ENCODE measurements at places on chromosomes 7 and 10. TPM values are rescaled to one million over a fixed set of nuclear protein-coding genes. Genes with fewer than 3 reads are reported as not detected.
A peak's percentile ranks its signal among the peaks of the same experiment; 100 is the strongest.

GRCh38 chr10:63573068-63573697 is 52.0 kb downstream of the REEP3 start:
- H3K4me1 ChIP-seq = peaks cover 13% of the 10 kb centered on the region
- no peaks in the 10 kb centered on the region for H3K27me3 ChIP-seq

- no peak overlapping the region for H3K4me3 ChIP-seq
- no peak for DNase-seq
- no peaks in the 10 kb centered on the region for H3K4me1 ChIP-seq
Measured at GRCh38 chr10:97149079-97149531, 36.7 kb downstream of the SLIT1 start.

DNA sequence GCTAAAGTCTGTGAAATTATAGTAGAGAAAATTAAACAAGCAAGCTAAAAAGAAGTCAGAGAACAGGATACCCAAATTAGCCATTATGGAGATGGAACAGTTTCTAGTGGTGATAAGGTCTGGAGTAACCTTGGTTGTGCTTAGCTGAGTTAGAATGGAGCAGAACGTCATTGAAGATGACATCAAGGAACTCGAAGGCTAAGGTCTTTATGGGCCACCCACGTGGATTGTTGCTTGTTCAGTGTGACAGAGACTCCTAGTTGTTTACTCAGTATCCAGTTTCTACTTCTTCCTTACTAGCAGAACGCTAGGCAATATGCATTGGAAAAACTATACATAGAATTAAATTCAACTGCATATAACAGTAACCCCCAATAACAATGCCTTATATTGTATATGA is 39.7 kb downstream of the AHCYL2 start:
- H3K27me3 ChIP-seq = no peaks in the 10 kb centered on the region
- no peak overlapping the region for H3K4me3 ChIP-seq
- no peaks in the 10 kb centered on the region for H3K36me3 ChIP-seq
- no peak overlapping the region for H3K27ac ChIP-seq
- peaks cover 23% of the 10 kb centered on the region for H3K4me1 ChIP-seq
- no peak for DNase-seq

The AASS gene
- total RNA-seq = 2.1 TPM

GRCh38 chr10:86079088-86079487 is 287.5 kb downstream of the GRID1 start:
- DNase-seq = peak; percentile 12
- peaks cover 13% of the 10 kb centered on the region for H3K27me3 ChIP-seq
- no peaks in the 10 kb centered on the region for H3K4me1 ChIP-seq
- H3K27ac ChIP-seq = no peak overlapping the region
- no peak overlapping the region for H3K4me3 ChIP-seq

GRCh38 chr10:53403688-53404087 is 631.1 kb upstream of the MBL2 start:
- H3K4me1 ChIP-seq = no peaks in the 10 kb centered on the region
- H3K27me3 ChIP-seq = no peaks in the 10 kb centered on the region
- no peak for DNase-seq
- no peak overlapping the region for H3K27ac ChIP-seq

The FOXP2 gene
- total RNA-seq = not detected

GRCh38 chr7:134016223-134016941 is 110.8 kb upstream of the LRGUK start:
- H3K4me3 ChIP-seq = no peak overlapping the region
- H3K4me1 ChIP-seq = no peaks in the 10 kb centered on the region
- no peak for DNase-seq
- no peaks in the 10 kb centered on the region for H3K27me3 ChIP-seq
- no peak overlapping the region for H3K27ac ChIP-seq

DNA sequence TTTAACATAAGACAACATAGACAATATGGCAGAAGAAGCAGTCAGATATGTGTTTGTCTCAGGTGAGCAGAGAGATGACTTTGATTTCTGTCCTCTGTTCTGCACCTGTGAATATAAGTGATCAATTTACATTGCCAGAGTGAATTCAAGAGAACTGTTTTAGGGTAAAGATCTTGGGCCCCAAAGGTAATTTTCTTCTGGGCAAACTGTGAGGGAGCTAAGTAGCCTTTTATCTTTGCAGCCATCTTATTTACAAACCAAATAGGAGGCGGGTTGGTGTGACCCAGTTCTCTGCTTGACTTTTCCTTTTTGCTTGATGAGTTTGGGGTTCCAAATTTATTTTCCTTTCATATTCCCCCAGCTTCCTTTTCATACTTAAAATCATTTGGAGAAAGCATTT is 118.2 kb downstream of the ANKRD26 start:
- no peaks in the 10 kb centered on the region for H3K36me3 ChIP-seq
- H3K27ac ChIP-seq = no peak overlapping the region
- no peaks in the 10 kb centered on the region for H3K27me3 ChIP-seq
- no peak for DNase-seq
- no peaks in the 10 kb centered on the region for H3K4me1 ChIP-seq
- no peak overlapping the region for H3K4me3 ChIP-seq

GRCh38 chr10:30494558-30494957 is 60.6 kb downstream of the MAP3K8 start:
- H3K36me3 ChIP-seq = no peaks in the 10 kb centered on the region
- no peak overlapping the region for H3K4me3 ChIP-seq
- no peak overlapping the region for H3K27ac ChIP-seq
- peaks cover 39% of the 10 kb centered on the region for H3K4me1 ChIP-seq
- H3K27me3 ChIP-seq = peaks cover 2% of the 10 kb centered on the region

DNA sequence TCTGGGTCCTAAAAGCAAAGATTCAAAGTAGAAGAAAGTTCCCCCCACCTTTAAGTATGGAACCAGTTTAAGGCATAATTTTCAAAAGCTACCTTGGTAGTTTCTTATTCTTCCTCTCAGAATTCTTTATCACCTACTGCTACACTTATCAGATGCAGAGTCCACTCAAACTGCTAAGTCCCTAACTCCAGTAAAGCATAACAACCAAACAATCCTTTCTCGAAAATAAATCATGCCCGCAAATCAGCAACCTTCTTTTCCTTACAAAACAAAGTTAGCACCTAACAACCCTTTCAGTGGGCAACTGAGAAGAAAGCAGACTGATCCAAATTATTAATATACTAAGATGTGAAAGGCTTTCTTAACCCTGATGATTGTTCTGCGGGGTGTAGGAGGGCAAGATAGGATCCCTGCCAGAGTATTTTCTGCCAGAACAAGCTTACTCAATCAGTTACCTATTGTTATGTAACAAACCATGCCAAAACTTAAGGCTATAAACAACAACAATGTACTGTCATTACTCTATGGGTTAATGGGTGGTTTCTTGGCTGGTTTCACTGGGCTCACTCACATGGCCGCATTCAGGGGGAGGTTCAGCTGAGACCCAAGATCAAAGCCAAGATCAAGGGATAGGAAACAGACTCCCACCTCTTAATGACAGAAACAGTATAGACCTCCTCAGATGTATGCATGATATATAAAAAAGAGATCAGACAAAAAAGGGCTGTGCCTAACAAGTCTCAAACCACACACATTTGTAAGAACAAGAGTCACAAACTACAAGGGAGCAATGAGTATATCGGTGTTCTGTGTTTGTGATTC is 42.0 kb downstream of the CCDC6 start:
- H3K27ac ChIP-seq = peak overlapping the region; percentile 1
- DNase-seq = peak; percentile 45
- peaks cover 27% of the 10 kb centered on the region for H3K36me3 ChIP-seq
- no peaks in the 10 kb centered on the region for H3K27me3 ChIP-seq
- H3K4me3 ChIP-seq = no peak overlapping the region
- H3K4me1 ChIP-seq = peaks cover 63% of the 10 kb centered on the region

DNA sequence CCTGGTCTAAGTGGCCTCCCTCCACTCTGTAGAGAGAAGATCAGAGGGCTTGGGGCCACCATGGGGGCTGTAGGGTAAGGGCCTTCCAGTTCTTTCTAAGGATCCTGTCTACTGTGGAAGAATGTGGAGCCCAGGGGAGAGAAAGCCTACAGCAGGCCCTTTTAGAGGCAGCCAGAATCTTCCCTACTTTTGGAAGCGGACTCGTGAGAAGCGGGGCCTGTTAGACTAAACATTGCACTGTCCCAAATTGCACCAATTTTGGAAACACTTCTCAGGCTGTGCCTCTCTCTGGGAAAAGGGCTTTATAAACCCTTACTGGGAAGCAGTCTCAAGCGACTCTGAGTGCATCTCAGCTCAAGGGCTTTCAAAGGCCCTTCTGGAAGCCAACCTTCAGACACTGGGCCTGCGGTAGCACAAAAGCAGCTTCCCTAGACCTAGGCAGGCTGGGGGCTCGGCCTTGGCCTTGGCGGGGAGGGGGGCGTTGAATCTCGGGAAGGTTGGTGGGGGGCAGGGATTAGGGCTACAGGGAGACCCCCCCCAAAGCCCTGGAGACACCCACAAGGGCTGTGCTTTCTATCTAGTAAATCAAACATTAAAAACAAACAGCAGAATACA is 298.1 kb downstream of the GFRA1 start:
- no peak overlapping the region for H3K27ac ChIP-seq
- H3K36me3 ChIP-seq = no peaks in the 10 kb centered on the region
- H3K4me1 ChIP-seq = no peaks in the 10 kb centered on the region
- H3K4me3 ChIP-seq = no peak overlapping the region
- DNase-seq = no peak
- peaks cover 4% of the 10 kb centered on the region for H3K27me3 ChIP-seq

GRCh38 chr7:111728635-111728995 is 166.3 kb upstream of the IMMP2L start:
- H3K4me1 ChIP-seq = no peaks in the 10 kb centered on the region
- H3K27me3 ChIP-seq = peaks cover 7% of the 10 kb centered on the region
- no peak overlapping the region for H3K27ac ChIP-seq
- peak overlapping the region; percentile 17 for H3K4me3 ChIP-seq
- no peak for DNase-seq

DNA sequence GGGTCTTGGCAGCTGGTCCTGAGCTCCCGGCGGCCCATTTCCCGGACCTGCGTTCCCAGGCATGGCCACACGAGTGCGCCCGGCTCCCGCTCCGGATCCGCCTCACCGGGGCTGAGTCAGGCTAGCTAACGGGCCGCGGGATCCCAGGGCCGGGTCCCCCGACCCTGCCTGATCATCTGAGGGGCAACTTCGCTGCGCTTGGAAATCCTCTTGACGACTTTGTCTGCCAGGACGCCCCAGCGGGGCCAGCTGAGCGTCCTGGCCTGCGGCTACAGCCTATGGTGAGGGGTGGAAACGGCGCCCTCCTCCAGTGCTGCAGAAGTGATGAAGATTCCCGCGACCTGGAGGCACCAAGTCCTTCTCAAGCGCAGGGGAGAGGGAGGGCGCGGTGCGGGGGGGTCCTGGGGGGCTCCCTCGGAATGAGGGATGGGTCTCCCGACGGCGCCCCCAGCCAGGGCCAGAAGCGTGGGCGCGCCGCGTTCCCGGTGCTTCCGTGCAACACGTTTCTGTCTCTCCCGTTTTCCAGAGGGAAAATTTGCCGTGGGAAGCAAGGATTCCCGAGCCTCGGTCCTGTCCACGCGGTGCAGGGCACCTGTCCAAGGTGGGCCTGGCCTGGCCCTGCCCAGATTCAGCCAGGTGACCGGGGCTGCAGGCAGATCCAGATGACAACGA is 212.4 kb downstream of the CCSER2 start:
- peaks cover 18% of the 10 kb centered on the region for H3K27me3 ChIP-seq
- H3K4me1 ChIP-seq = peaks cover 8% of the 10 kb centered on the region
- no peaks in the 10 kb centered on the region for H3K36me3 ChIP-seq

The FOXI2 gene
- not detected for total RNA-seq

DNA sequence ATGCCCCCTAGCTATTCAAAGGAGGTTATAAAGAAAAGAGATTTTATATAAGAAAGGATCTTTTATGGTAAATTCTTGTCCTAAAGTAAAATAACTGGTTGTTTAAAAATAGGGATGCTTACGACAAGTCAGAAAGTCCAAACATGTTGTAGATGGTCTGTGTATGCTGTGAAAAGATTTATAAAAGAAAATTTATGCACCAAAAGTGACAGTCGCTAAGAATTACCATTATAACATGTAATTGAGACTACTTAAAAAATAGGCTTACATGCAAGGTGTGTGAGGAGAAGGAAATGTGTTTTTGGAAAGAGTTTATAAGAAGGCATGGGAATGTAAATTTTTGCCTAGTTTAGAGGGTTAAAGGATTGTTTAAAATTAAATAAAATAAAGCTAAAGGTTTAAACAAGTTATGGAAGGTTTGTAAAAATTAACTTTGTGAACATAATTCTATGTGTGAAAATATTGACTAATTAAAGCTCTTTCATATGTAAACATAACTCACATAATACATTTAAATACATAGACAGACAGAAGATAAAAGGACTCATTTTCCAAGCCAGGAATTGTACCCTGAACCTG is 118.5 kb downstream of the LYZL1 start:
- no peak overlapping the region for H3K27ac ChIP-seq
- H3K36me3 ChIP-seq = peaks cover 1% of the 10 kb centered on the region
- peaks cover 25% of the 10 kb centered on the region for H3K4me1 ChIP-seq
- H3K4me3 ChIP-seq = no peak overlapping the region
- DNase-seq = no peak

The PALS2 gene
- total RNA-seq = 20.8 TPM

The BEND7 gene
- not detected for total RNA-seq

The CBLL1 gene
- 57.9 TPM for total RNA-seq

The OPALIN gene
- total RNA-seq = not detected

DNA sequence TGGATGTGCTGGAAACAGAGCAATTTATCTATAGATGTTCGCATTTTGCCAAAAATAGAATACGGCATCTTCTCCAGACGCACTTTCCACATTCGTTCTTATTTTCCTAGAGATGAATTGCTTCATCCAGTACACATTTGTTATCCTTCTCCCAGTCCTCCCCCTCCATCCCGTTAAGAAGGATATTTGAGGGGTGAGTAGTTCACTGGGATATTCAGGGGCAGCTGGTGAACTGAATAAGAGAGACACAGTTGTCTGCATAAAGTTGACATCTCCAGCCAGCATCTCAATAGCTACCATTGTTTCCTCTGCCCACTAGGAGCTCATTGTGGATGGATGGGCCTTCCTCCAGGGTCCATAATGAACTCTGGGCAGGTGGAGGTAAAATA is 456.8 kb upstream of the NRP1 start:
- no peaks in the 10 kb centered on the region for H3K4me1 ChIP-seq
- no peaks in the 10 kb centered on the region for H3K36me3 ChIP-seq
- H3K27me3 ChIP-seq = no peaks in the 10 kb centered on the region
- H3K27ac ChIP-seq = no peak overlapping the region
- no peak overlapping the region for H3K4me3 ChIP-seq

DNA sequence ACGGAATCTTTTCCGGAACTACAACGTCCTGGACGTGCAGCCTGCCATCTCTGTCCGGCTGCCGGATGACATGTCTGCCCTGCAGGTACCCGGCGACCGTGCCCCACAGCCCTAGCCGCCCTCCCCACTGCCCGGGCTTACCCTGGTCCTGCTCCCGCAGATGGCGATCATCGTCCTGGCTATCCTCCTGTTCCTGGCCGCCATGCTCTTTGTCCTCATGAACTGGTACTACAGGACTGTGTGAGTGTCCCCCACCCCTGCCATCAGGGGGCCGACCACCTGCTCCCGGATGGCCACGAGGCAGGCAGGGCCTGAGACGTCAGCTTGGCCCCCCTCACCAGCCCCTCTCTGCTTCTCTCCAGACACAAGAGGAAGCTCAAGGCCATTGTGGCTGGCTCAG is 38.0 kb upstream of the VSIR start:
- peaks cover 2% of the 10 kb centered on the region for H3K4me1 ChIP-seq
- DNase-seq = no peak
- no peak overlapping the region for H3K4me3 ChIP-seq
- no peak overlapping the region for H3K27ac ChIP-seq
- H3K27me3 ChIP-seq = no peaks in the 10 kb centered on the region
- peaks cover 3% of the 10 kb centered on the region for H3K36me3 ChIP-seq

- H3K4me3 ChIP-seq = no peak overlapping the region
- no peak overlapping the region for H3K27ac ChIP-seq
- H3K27me3 ChIP-seq = peaks cover 5% of the 10 kb centered on the region
- H3K36me3 ChIP-seq = no peaks in the 10 kb centered on the region
Measured at GRCh38 chr7:26815426-26815825, 49.0 kb downstream of the SKAP2 start.

GRCh38 chr7:28573059-28573553 is 160.8 kb downstream of the CREB5 start:
- no peaks in the 10 kb centered on the region for H3K4me1 ChIP-seq
- no peak for DNase-seq
- no peaks in the 10 kb centered on the region for H3K36me3 ChIP-seq
- H3K27ac ChIP-seq = no peak overlapping the region
- peaks cover 12% of the 10 kb centered on the region for H3K27me3 ChIP-seq

The GDF10 gene
- 0.30 TPM for total RNA-seq
